ENCODE measurements at places on chromosomes 7 and 10.
A peak's percentile ranks its signal among the peaks of the same experiment; 100 is the strongest.

GRCh38 chr10:18323916-18324315 lies 183.7 kb downstream of the CACNB2 start:
- no peak for DNase-seq

GRCh38 chr10:14093730-14094484 lies 236.8 kb downstream of the FRMD4A start:
- peak; percentile 70 for DNase-seq

DNA sequence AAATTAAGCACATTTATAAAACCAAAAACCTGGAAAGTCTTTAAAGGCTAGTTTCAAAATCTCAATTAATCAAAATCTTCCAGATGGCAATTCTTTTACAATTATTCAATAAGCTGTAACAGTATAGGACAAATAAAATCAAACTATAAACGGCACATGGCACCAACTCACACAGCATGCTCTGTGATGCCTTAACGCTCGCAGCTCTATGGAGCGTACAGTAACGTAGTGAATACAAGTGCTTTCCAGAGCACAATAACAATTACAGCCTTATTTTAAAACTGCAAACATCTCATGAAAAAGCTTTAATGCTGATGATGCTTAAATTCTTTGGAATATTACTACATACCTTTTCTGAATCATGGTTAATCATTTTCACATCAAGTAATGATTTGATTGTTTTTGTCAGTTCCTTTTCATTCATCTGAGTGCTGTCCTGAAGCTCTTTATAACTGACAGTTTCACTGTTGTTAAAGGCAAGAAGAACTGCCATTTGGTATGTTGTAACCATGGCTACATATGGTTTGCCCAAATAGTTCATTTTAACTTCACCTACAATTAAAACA lies 74.2 kb downstream of the CUL2 start:
- DNase-seq: no peak

- no peak for DNase-seq
Observed at GRCh38 chr7:138515001-138515528, 55.0 kb downstream of the TRIM24 start.

- DNase-seq: no peak
Observed at GRCh38 chr7:23593706-23594105, 3.5 kb upstream of the CCDC126 start.

DNA sequence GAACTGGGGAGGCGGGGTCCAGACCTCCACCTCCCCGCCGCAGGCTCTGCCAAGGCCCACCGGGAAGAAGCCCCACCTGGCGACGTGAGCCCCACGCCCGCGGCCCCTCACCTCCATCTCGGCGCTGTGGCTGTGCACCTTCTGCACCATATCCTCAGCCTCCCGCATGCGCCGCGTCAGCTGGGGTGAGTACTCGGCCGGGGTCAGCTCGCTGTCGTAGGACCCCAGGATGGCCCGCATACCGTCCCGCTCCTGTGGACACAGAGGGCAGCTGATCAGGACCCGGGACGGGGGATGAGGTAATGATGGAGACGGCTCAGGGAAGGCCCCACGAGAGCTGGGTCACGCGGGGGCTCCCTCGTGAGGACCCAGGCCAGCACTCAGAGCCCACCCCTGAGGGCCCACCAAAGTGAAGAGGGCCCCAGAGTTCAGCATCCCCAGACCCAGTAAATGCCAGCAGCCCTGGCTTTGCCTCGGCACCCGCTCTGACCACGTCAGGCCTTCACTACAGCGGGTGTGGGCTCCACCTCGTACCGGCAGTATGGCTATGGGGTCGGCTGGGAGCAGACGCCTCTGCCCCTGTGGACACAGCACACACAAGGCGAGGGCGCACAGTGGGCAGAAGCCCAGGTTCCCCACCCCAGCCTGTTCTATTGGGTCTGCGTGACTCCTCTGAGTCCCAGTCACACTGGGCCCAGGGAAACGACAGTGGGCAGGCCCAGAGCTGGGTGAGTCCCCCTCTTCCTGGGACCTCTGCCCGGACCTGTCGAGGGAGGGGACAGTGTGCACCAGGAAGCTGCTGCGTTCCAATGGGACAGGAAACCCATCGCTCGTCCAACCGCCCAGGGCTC lies 218.1 kb downstream of the MAD1L1 start:
- no peak for DNase-seq

DNA sequence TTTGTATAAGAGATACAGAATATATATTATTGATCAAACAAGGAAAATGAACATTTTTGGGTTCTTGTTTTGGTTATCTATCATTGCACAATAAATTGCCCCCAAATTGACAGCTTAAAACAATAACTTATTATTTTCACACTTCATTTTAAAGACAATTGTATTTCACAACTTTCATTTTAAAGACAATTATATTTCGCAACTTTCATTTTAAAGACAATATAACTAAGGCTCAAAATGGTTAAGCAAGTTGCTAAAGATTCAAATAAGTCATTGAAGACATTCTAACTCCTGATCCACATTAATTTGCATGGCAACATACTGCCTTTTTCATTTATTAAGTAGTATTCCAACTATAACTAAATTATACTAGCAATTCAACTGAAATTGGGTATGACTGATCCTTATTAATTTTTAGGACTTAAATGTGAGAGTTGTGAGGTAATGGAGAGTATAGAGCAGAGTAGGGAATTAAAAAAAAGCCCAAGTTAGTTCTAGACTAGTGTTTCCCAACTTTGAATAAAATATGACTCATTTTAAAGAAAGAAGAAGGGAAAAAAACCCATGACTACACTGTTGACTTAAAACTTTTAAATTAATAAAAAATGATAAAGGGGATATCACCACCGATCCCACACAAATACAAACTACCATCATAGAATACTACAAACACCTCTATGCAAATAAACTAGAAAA lies 9.9 kb upstream of the STEAP2 start:
- DNase-seq: no peak

DNA sequence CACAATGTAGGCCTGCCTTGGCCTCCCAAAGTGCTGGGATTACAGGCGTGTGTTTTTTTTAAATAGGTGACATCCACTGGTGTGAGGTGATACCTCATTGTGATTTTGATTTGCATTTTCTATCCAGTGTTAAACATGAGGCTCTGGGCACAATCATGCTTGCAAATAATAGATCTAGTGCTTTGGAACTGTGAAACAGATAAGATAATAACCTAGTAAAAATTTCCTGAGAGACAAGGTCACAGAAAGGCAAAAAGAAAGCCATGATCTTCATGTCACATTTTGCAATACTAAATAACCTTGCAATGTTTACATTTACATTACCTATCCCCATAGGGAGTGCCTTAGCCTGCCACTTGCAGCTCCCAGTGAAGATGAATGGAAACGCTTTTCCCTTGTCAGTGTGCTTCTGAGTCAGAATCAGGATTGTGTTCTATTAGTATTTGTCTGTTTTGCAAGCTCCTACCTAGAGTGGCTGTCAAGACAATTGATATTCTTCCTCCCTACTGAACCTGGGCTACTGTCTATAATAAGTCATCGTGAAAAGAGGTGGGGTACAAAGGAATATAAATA lies 256.5 kb downstream of the PHTF2 start:
- DNase-seq: no peak

All from fibroblast of skin of scalp (primary cell).